ENCODE measurements at places on chromosomes 7 and 10.

DNA sequence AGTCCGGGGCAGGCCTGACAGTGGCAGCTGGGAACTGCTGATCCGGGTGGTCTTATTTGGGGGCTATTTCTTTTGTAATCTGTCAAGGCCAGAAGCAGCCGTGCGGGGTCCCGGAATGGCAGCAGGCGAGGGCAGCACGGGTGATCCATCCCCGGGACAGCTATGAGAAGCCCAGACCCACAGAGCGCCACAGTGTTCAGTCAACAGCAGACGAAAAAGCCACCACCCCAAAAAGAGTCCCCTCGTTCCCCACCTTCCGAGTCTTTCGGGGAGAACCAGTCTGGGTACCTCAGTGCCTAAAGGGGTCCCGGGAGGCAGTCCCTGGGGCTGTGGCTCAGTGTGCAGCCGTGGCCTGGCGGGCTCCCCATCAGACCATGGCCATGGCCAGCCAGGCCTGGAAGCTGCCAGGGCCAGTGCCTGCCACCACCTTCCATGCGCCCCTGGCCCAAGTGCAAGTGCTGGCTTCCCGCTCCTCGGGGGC is 125.1 kb upstream of the KCTD7 start:
- DNase-seq: no peak

DNA sequence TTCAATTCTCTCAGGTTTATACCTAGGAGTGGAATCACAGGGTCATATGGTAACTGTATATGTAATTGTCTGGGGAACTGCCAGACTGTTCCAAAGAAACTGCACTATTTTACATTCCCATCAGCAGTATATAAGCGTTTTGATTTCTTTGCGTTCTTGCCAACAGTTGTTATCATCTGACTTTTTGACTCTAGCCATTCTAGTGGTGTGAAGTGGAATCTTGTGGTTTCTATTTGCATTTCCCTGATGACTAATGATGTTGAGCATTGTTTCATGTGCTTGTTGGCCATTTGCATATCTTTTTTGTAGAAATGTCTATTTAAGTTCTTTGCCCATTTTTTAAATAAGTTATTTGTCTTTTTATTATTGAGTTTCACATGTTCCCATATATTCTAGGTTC is 44.3 kb upstream of the ZC3HAV1 start:
- DNase-seq: no peak

- DNase-seq: no peak
These were observed 261.8 kb upstream of the SHH start for GRCh38 chr7:156074084-156074483.

DNA sequence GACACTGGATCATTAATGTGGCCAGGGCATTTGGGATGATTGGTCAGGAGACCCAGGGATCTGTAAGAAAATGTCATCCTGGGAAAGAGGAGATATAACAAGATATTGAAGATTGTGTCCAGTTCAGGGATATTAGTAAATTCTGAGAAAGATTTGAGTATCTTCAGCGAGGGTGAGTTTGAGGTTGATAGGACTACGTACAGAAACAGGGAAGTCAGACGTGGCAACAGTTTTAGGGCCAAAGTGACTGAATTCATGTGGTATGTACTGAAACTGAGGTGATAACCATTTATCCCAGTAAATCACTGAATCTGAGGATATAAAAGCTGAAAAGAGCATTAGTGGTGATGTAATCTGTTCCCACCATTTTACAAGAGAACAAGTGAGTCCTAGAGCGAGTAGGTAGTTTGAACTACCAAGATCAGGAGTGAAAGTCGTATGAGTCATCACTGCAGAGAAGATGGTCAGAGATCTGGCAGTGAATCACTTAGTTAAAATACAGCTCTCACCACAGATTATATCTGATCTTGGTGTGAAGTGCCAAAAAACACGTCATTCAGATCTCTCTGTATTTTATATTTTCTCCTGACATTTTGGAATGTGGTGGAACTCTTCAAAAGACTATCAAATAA is 220.5 kb downstream of the CDK14 start:
- DNase-seq: no peak
